ENCODE measurements at places on chromosomes 6 and 20.

GRCh38 chr6:65126667-65127066 lies 580.4 kb downstream of the EYS start:
- DNase-seq, result no peak

- no peak for DNase-seq
Measured at GRCh38 chr6:147724454-147724853, 216.0 kb downstream of the SAMD5 start.

DNA sequence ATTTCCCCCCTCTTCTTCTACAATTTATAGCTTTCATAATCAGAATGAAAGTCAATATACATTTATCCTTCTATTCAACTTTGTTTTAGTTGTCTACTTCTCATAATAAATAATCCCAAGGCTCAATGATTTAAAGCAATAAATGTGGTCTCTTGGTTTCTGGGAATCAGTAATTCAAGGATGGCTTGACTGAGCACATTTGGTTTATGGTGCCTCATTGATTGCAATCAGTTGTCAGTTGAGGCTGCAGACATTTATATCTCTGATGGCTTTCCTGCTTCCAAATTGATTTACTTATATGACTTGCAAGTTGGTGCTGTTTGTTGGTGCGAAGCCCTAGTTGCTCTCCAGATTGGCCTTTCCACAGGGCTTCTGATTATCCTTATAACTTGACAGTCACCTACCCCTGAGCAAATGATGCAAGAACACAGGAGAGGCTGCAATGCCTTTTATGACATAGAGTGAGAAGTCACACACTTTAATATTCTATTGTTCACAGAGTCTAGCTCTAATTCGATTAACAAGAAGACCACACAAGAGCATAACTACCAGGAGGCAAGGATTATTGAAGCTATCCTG lies 2.7 kb upstream of the CRISP1 start:
- DNase-seq, result peak; percentile 69

DNA sequence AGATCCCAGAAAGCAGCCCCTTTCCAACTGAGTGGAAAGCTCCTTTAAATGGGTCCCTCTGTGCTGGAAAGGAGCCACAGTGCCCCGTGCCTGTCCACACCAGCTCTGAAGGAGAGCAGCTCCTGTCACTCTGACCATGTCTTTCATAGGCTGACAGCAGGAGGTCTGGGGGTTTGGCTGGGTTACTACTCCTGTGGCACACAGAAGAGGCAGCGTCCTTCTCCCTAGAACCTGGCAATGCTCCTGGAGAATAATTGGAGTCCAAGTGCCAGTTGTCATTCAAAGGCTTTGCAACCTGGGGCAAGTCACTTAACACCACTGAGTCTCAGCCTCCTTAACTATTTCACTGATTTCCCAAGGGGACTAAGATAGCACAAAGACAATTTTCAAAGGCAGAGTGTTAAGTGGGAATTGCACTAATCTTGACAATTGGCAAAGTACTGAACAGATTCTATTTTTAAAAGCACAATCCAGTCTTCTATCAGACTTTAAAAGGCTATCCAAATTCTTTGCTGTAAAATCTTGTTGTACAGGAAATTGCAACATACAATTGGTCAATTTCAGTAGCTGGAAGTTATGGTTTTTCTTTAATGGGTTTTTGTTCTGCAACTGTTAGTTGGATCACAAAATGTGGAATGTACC lies 457.2 kb downstream of the KIF16B start:
- DNase-seq, result no peak

GRCh38 chr6:14452567-14453527 lies 335.3 kb downstream of the CD83 start:
- DNase-seq, result peak; percentile 66

GRCh38 chr20:1783245-1783644 lies 112.0 kb upstream of the SIRPA start:
- no peak for DNase-seq

GRCh38 chr6:167056370-167056769 lies 57.2 kb downstream of the CEP43 start:
- peak; percentile 79 for DNase-seq

DNA sequence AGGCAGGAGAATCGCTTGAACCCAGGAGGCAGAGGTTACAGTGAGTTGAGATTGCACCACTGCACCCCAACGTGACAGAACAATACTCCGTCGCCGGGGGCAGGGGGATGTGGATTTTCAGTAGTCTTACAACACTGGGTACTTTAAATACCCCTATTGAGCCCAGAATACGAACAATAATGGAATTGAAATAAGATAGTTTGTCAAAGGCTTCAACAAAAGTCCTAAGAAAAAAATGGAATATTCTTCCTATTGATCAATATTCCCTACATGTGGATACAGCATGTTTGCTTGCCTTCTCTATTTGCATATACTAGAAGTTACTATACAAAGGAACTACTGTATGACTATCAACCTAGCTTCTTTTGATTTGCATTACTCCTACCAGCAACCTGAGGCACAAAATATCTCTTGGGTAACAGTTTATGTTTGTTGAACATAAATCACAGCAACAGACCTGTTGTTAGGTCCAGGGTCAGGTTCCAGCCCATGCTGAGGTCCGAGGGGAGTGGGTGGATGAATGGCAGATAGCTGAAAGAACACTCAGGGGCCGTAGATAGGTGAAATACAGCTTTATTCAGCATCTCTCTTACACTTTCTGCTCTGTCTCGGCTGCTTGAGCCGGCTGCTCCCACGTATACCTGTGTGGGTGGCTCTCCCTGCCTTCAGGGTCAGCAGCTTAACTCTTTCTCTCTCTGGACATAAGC lies 23.8 kb downstream of the MAN1A1 start:
- DNase-seq, result no peak

DNA sequence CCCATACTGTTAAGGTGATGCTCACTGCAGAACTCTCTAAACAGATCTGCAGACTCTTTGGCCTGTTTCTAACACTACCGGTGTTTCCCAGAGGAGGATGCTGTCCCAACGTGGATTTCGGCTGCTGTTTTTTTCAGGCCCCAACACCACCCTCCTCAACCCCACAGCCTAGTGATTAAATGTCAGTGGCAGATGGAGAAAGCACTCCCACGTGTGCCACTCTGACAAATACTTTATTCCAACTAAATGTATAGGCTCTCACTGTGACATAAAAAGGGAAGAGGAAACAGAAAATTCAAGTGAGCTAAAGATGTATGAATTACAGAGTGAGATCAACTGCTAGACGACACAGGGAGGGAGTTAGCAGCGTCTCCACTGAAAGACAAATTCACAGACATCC lies 3.6 kb downstream of the TBC1D20 start:
- no peak for DNase-seq

- DNase-seq, result peak; percentile 6
Measured at GRCh38 chr6:153729189-153729588, 309.9 kb upstream of the OPRM1 start.

DNA sequence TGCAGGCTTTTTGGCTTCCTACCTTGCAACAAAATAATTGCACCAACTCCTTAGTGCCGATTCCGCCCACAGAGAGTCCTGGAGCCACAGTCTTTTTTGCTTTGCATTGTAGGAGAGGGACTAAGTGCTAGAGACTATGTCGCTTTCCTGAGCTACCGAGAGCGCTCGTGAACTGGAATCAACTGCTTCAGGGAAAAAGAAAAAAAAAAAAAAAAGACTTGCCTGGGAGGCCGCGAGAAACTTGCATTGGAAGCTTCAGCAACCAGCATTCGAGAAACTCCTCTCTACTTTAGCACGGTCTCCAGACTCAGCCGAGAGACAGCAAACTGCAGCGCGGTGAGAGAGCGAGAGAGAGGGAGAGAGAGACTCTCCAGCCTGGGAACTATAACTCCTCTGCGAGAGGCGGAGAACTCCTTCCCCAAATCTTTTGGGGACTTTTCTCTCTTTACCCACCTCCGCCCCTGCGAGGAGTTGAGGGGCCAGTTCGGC lies 420 bp downstream of the SOX4 start:
- no peak for DNase-seq

DNA sequence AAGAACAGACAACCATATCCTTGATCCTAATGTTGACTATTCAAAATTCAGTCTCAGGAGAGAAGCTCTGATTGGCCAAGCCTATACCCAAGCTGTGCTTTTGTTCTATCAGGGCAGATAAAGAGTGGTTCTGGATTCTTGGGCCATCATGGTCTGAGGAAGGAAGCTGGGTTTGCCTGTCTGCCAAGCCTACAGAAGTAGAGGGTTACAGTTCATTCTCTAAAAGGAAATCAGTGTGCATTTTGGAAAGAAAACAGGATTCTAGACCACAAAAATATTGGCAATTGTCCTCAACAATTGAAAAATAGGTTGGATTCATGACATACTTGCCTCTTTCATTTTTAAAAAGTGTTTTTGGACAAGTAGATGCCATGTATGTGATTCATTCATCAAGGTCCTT lies 145.4 kb upstream of the BMP2 start:
- DNase-seq, result no peak

DNA sequence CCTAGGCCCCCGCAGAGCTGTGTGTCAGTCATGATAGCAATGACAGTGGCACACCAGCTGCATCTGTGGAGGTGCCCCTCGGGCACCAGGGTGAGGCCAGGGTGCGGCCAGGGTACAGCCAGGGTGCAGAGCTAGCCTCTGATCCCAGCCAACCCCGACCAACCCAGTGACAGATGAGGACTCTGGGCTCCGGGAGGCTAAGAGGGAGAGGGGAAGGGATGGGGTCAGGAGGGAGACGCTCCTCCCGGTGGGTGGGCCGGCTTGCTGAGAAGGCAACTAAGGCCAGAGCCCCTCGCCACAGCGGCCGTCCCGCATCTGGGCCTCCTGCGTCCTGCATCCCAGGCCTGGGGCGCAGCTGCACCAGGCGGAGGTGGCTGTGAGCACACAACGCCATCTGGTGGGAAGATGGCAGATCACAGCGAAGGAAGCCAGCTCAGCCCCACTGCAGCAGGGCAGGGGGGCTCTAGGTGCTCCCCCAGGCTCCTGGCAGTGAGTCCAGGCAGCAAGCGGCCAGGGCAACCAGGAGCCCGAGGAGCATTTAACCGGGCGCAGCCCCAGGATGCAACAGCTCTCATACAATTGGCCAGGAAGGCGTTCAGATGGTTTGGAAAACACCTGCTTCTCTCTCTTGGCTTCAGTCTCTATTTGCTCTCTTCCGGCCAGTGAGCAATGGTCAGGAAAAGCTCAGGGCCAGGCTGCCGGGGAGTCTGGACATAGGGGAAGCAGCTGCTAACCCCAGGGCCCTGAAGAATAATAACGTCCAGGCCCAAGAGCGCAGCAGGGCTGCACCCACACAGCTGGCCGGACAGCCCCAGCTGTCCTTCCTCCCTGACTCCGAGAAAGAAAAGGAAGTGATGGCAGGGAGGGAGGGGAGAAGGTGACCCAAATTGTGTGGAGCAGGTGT lies 169.4 kb downstream of the TAF4 start:
- DNase-seq, result peak; percentile 60

DNA sequence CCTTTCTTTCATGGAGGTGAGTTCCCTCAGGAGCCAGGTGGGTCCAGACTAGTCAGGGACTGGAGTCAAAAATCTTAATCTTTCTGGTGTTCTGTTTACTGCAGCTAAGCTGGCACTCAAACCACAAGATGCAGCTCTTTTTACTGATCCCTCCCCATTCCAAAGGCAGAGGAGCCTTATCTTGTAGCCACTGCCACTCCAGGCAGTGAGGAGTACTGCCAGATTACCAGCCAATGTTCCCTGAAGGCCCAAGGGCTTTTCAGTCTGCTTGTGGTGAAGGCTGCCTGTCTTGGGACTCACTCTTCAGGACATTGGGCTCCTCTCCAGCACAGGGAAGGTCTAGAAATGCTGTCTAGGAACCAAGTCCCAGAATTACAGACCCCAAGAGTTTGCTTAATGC lies 490.4 kb upstream of the ADGRB3 start:
- DNase-seq, result peak; percentile 71

- peak; percentile 50 for DNase-seq
Measured at GRCh38 chr20:55140631-55141030, 665.2 kb downstream of the DOK5 start.

GRCh38 chr20:50758469-50758868 lies 27.1 kb downstream of the PARD6B start:
- no peak for DNase-seq

DNA sequence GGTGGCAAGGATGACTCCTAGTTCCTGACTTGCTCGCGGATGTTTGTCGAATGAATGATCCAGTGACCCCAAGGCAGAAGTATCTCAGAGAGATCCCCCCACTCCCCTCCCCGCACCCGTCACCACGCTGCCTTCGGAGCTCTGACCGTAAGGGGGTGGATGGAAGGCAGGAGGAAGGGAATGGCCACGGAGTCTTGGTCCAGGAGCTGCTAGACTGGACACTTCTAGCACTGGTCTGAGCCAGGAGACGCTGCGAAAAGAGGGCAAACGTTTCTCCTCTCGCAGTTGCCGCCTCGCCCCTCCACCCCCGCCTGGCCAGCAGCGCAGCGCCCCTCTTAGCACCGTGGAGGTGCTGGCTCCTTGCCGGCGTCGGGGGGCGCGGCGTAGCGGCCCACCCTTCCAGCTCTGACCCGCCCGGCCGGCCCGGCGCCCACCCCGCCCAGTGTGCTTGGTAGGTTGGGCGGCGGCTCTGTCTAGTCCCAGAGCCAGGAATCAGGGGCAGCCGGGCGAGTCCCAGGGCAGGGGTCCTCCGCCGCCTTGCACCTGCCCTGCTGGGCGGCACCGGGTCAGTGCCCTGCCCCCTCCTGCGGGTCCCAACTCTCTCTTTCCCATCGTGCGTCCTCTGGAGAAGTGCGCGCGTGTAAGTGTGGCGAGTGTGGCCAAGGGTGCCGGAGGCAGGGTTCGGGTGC lies 2.4 kb upstream of the DBNDD2 start:
- DNase-seq, result peak; percentile 34

DNA sequence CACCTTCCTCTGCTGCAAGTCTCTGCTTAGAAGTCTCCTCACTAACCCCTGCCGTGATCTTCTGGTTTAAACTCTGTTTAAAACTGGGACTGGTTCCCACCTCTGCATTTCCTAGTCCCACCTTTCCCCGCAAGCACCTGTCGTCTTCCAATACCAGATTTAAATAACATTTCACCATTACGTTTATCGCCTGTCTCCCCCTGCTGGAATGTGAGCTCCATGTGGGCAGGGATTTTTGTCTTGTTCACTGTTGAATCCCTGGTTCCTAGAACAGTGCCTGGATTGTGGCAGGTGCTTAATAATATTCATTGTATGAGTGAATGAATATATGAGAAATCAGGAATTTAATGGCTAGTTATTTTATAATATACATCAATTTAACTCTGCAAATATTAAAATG lies 2.7 kb downstream of the GUCA1A start:
- no peak for DNase-seq
